Hypothalamus (tissue), 51 donors: ENCODE measurements at places on chromosomes 4 and X.

- DNase-seq: no peak
Observed at GRCh38 chr4:3498901-3499510, 33.2 kb downstream of the LRPAP1 start.

- DNase-seq: no peak
Observed at GRCh38 chr4:71230271-71231128, 108.3 kb upstream of the SLC4A4 start.

DNA sequence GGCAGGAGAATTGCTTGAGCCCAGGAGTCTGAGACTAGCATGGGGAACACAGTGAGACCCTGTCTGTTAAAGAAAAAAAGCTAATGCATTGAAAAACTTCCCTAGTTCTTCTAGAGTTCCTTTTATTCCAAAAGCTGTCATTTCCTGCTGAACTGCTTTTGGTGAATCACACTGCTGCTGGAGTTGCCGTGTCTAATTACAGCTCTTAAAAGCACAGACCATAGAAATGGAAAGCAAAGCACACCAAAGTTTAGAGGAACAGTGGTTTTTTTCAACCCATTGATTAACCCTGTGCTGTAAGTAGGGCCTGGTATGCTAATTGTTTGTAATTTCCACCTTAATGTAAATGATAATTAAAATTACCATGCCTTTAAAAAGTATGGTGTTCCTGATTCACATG lies 52.4 kb downstream of the SEPTIN11 start:
- no peak for DNase-seq

DNA sequence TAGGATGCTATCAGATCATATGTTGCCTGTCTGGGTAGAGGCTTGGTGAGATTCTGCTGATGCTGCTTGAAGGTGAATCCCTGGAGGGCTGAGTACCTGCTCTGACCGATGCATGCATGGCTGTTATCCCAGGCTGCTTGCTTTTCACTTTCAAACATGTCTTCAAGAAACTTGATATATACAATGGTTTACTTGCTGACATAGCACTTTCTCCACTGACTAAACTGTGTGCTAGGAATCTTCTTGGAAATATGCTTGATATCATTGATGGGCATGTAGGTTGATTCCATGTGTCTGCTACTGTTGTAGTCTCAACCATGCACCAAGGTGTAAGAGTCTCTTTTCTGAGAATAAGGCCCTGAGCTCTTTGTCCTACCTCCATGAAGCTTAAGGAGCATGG lies 79.6 kb upstream of the WDR1 start:
- no peak for DNase-seq

DNA sequence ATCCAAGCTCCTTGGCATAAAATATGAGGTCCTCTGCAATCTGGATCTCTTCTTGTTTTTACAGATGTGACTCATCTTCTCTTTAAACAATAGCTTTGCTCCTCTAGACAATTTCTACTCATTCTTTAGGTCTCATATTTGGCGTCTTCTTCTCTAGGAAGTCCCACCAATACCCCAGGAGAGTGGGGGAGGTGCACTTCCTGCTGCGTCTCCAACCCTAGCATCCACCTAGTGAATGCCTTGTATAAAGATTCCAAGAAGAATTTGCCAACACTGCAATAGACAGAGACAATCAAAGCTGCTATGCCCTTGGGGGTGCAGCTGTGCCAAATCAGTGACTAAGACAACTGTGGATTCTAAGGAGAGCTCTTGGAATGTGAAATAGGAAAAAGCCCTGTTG lies 45.7 kb upstream of the SLC10A7 start:
- no peak for DNase-seq

GRCh38 chrX:75781611-75782010 lies 3.4 kb downstream of the MAGEE2 start:
- DNase-seq: peak; percentile 49

GRCh38 chr4:119233750-119234149 lies 21.2 kb downstream of the USP53 start:
- no peak for DNase-seq

GRCh38 chr4:6500481-6501140 lies 28.2 kb upstream of the PPP2R2C start:
- DNase-seq: no peak

GRCh38 chr4:13089659-13089998 lies 394.5 kb downstream of the RAB28 start:
- DNase-seq: no peak

DNA sequence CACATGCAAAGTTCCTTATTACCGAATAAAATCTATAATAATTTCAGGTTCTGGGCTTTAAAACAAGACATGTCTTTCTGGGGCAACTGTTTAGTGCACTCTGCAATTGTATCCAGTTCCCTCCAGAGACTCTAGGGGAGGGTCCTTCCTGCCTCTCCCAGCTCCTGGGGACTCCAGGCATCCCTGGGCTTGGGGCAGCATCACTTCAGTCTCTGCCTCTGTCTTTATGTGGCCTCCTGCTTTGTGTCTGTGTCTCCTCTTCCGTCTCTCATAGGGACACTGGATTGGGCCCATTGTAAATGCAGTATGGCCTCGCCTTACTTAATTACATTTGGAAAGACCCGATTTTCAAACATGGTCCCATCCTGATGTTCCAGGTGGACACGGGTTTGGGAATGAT lies 10.9 kb upstream of the ASMTL start:
- DNase-seq: no peak

DNA sequence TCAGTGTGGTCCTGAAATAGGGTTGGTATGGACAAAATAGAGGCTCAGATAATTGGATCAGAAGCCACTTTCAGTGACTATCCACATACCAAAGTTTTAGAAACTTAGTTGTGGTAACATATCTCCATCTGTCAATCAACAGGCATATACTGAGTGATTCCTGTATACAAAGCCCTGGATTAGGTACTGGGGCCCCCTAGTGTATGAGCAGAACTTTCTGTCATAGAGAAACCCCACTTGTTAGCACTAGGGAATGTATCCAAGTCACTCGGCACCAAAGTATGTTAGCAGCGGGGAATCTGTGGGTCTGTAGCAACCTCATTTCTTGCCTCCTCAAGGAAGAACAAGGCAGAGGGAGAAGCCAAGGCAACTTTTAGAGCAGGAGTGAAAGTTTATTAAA lies 50.7 kb downstream of the MAP7D3 start:
- DNase-seq: no peak

GRCh38 chrX:12814420-12814819 lies 23.2 kb downstream of the PRPS2 start:
- peak; percentile 12 for DNase-seq

DNA sequence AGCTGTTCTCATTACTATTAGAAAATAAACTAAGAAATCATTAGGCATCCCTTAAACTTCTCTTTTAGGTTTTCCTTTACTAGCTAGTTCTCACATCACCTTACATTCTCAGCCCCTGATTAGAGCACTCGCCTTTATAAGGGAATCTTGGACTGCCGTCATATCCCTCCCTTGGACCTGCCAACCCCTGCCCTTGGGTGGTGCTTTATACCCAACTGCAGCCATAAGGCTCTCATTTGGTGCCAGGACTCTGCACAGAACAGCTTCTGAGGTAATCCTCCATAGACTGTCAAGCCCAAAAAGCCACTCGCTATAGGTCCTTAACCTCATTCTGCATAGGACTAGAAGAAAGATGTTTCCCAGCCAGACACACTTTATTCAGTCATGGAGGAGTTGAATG lies 67.5 kb downstream of the NHSL2 start:
- DNase-seq: no peak

GRCh38 chr4:163757219-163757618 lies 262.7 kb downstream of the TMA16 start:
- no peak for DNase-seq

DNA sequence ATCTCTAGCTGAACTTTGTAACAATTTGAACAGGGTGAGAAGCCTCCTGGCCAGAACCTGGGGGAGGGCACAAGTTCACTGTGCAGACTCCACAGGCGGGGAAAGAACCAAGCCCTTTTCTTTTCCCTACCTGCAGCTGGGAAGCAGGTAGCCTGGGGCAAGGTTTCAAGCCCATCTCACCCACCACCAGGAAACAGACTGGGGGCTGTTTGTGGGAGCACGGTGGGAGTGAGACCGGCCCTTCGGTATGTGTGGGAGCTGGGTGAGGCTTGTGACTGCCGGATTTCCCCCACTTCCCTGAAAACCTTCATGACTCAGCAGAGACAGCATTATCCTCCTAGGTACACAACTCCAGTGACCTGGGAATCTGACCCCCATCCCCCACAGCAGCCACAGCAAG lies 211.7 kb downstream of the ZNF674 start:
- DNase-seq: no peak

DNA sequence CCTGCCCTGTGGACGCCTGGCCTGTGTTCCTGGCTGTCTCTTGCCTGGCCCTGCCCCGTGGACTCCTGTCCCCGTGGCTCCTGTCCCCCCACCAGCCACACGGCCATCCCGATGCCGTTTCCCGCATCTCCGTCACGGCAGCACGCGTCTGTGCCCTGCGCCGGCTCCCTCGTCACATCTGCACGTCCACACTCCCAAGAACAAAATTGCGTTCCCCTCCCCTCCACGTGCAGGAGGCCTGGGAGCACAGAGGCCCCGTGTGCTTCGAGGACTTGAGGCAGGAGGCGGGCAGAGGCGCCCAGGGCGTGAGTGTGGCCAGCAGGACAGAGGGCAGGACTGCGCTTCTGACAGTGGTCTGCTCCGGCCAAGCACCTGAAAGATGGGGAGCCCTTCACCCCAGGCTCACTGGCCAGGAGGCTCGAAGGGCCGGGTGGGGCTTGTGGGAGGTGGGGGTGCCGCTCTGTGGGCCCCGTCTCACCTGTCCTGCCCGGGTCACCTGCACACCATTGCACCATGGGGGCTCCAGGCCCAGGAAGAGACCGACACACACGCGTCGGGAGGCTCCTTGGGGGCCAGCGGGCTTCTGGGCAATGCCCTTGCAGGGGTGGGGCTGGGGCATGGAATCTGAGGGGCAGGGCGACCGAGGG lies 17.3 kb downstream of the FGFRL1 start:
- no peak for DNase-seq

GRCh38 chrX:30652527-30653414 lies 452 bp upstream of the GK start:
- DNase-seq: peak; percentile 38

GRCh38 chr4:1628892-1629698 lies 55.0 kb downstream of the FAM53A start:
- DNase-seq: peak; percentile 4

DNA sequence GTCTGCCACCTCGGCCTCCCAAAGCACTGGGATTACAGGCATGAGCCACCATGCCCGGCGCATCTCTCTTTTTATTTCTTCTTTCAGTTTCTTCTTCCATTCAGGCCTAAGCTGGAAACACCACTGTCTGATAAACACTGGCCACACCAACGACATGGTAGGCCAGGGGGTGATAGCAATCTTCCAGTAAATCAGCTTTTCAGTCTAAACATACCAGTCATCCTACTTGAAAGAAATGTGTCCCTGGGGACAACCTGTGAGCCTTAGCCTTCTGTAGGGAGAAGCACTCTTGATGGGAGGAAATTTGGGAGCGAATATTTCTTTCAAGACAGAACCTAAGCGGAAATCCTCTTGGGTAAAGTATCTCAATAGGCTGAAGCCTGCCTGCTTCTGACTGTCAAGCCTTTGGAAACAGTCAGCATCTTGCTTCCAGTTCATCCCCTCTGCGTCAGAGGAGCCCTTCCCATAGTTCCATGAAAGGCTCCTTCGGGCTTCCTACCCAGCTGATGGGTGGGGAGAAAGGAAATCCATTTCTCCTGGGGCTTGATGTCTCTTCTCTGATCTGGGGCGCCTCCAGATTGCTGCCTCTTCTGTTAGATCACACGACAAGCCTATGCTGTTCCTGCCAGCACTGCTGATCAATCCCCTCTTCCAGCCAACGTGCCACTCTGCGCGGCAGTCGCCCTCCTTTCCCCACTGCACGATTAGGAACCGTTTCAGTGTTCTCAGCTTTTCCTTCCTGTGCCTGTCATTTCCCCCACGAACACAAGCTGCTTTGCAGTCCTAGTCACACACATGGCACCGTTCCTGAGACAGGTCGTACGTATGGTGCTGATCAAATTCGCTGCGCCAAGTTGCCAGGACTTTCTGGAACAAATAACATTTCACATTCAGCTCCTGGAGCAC lies 49.5 kb upstream of the CBR4 start:
- no peak for DNase-seq

DNA sequence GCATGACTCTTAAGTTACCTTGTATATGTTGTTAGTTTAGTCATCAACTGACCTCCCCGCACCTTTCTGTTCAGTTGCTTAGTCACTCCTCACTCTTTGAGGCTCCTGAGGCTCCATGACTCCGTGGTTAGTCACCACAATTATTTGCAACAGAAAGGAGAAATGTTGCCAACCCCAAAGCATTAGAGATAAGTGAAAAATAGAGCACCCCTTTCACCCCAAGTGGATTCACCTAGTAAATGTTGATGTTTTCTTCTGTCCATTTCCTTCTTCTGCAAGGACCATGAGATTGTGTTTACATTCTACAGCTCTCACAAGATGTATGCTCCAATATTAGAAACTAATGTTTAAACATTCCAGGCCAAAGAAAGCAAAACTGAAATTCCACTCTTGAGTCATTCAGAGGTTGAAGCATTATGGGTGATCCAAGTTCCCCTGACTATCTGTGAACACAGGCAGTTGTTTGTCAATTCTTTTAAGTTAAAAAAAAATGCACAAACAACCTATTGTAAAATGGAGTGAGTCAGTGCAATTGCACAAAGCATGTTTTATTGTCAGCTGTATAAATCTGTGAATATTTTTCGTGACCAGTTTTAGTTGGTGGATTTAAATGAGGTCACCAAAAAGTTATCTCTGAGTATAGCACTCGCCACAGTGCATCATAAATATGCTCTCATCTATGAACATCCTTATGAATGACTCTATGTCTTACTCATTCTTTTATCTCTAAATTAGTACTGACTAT lies 552.4 kb upstream of the MAGEB2 start:
- no peak for DNase-seq

DNA sequence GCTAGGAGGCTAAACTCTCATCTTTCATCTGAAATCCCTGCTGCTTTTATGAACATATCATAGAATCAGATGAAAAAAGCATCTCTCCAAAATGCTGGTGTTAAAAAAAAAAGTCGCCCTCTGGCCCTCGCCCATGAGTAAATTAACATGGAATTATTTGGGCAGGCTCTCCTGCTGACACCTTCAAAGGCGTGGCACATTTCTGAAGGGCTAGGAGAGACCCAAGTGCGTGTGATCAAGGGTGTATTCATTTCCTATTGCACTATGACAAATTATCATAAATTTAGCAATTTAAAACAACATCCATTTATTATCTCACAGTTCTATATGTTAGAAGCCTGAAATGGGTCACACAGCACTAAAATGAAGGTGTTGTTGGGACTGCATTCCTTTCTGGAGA lies 5.1 kb downstream of the ANXA3 start:
- DNase-seq: no peak

DNA sequence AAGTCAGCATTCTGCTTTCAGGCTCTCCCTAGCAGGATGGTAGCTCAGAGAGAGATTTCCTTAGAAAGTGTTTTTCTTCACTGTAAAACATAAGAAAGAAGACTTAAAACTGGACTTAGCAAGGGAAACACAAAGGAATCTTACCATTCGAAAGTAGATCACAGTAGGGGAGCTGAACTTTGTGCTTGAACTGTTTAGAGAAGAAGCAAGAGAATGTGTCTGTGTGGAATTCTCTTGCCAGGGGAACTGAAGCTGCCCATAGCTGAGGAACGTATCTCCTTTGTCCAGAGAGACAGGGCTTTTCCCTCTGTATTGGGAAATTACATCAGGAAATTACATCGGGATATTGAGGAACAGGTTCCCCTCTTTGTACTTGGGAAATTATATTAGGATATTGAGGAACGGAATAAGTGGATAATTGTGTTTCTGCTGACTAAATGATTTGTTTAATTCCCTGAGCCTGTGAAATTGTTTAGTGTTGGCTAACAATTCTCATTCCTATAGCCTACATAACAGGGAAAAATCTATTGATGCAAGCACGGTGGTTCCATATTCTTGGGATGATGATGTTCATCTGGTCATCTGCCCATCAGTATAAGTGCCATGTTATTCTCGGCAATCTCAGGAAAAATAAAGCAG lies 21.2 kb downstream of the SRD5A3 start:
- DNase-seq: no peak
